ENCODE measurements at places on chromosomes 13 and 19.

DNA sequence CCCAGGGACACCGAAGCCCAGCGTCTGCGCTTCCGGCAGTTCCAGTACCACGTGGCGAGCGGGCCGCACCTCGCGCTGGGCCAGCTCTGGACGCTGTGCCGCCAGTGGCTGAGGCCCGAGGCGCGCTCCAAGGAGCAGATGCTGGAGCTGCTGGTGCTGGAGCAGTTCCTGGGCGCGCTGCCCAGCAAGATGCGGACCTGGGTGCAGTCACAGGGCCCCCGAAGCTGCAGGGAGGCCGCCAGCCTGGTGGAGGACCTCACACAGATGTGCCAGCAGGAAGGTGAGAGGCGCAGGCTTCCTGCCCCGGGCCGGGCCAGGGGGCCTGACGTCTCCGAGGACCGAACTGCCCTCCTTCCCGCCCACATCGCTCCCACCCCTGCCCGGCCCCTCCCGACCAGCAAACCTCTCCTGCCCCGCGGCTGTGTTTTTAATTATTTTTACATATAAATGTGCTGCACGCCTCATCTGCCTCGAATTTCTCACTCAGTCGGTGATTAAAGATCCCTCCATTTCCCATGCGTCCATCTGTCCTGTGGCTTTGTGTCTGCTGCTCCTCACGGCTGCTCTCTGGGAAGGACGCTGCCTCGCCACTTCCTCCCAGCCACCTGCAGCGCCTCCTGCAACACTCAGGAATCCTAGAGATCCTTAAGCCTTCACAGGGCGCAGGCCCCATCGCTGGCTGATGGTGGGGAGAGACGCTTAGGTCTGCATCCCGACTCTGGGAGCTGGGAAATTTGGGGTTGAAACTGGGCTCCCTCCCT lies 4.3 kb downstream of the ZSCAN1 start:
- DNase-seq = no peak

GRCh38 chr19:17778251-17778967 lies 16.5 kb upstream of the B3GNT3 start:
- DNase-seq = peak; percentile 54

GRCh38 chr13:52067237-52067636 lies 42.7 kb downstream of the UTP14C start:
- no peak for DNase-seq

- DNase-seq = no peak
Observed at GRCh38 chr19:7385062-7385461, 36.3 kb downstream of the ARHGEF18 start.

GRCh38 chr13:74778946-74779345 lies 644.7 kb upstream of the KLF12 start:
- no peak for DNase-seq

GRCh38 chr19:4083677-4084546 lies 17.2 kb upstream of the ZBTB7A start:
- DNase-seq = no peak

GRCh38 chr19:3818466-3818865 lies 32.3 kb upstream of the MATK start:
- no peak for DNase-seq

GRCh38 chr19:10655457-10656312 lies 1.5 kb downstream of the ILF3 start:
- peak; percentile 38 for DNase-seq

DNA sequence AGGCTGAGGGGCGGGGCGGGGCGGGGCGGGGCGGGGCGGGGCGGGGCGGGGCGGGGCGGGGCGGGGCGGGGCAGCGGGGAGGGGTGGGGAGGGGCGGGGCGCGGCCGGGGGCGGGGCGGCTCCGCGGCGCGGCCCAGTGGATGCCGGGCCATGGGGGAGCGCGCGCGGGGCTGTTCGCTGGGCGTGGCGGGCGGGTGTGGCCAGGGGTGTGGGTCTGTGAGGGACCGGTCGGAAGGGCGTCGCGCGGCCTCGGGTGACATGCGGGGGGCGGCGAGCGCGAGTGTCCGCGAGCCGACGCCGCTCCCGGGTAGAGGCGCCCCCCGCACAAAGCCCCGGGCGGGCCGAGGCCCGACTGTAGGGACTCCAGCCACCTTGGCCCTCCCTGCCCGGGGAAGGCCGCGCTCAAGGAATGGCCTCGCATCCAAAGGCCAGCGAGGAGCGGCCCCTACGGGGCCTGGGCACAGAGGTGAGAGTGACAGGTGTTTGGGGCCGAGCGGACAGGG lies at the start of gene ZFP28:
Gene ZFP28, plus strand, starts transcription at position 188 of the 503 bp plus-strand sequence. Its CDS starts 71 bp downstream, at position 259.
- no peak for DNase-seq

- DNase-seq = no peak
Observed at GRCh38 chr13:32647926-32648325, 61.7 kb downstream of the PDS5B start.

- no peak for DNase-seq
Observed at GRCh38 chr13:100738176-100738855, 63.7 kb upstream of the TMTC4 start.

DNA sequence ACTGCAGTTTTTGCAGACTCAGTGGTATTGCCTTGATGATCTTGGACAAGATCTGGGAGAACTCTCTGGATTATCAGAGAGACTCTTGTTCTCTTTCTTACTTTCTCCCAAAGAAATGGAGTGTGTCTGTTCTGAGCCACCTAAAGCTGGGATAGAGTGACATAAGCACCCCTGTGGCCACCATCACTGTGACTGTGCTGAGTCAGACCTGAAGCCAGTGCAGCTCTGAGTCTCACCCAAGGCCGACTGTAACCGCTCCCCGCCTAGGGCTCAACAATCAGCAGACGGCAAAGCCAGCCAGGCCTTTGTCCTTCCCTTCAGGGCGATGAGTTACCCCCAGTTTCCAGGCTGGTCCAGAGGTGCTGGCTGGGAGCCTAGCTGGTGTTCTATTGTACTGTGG lies 795.6 kb downstream of the UQCRFS1 start:
- DNase-seq = no peak

DNA sequence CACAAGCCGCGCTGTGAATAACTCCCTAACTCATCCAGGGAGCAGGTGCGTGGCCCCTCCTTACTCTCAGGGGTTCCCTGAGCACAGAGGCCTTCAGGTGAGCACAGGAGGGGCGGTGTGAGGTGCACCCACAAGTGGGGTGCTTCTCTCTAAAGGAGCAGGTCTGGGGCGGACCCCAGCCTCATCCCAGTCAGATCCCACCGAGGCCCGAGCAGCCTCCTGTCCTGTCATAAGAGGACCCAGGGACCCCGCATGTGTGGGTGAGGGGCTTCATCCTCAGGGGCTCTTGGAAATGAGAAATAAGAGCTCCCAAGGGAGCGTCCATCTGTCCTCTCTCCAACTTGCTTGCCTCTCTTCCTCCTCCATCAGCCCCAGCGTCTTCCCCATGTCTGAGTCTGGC lies 3.0 kb upstream of the LILRA5 start:
- no peak for DNase-seq

- no peak for DNase-seq
Observed at GRCh38 chr13:75411924-75412537, 69.9 kb downstream of the TBC1D4 start.

- no peak for DNase-seq
Observed at GRCh38 chr13:99626461-99627082, 125.3 kb downstream of the TM9SF2 start.

- no peak for DNase-seq
Observed at GRCh38 chr13:55788548-55788947, 1352.2 kb upstream of the PRR20A start.

DNA sequence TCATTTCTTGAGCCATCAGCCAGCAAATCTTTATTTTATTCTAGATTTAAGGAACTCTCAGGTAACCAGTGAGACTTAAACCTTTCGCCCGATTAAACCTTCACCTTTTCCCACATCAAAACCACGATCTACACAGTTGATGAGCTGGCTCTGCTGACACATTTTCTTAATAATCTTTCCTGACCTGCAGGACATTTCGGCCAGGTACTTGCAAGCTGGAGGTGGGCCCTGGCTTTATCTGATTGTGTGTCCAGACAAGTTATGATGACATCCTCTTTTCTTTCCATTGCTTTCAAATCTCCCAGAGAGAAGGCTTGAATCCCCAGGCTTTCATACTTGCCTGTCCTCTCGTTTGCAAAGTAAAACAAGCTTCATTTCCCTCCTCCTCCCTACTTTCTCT lies 144.2 kb downstream of the EFNB2 start:
- no peak for DNase-seq

DNA sequence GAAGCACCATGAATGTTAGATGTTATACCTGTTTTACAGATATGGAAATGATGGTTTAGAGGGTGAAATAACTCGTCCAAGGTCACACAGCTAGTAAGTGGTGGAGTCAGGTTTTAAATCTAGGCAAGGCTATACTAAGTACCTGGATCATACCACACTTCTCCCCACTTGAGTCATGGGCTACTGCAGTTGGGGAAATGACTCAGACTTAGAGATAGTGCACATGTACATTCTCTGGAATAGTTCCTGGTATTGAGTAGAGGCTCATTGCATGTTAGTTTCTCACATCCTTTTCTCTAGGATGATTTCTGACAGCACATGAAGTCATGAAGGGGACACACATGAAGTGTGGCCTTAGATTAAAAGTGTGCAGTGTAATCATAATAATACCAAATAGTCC lies 76.2 kb upstream of the TNFSF11 start:
- no peak for DNase-seq

DNA sequence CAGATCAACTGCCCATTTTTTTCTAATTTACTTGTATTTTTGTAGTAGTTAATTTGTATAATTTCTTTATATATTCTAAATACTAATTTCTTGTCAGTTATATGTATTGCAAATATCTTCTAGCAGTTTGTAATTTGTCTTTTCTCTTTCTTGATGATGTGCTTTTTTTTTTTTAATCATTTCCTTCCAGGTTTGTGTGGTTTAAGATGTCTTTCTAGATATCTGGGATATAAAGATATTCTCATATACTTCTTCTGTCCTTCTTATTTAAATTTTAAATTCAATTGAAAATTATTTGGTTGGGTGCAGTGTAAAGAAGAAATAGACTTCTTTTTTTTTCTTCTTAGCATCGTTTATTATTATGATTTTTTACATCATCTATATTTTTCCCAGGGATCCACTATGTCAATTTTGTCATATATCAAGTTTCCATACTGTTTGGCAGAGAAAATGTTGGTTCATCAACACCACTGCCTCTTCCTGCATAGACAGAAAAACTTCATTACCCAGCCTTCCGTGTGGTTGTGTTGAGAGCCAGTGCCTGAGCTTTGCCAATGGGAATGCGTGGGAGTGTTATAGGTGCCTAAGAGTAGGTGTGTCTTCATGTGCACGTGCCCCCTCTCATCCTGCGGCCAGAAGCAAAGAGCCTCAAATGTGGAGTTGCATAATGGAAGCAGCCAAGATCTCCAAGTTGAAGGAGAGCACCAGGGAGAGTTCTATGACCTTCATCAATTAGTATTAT lies 15.8 kb downstream of the CPB2 start:
- DNase-seq = no peak

DNA sequence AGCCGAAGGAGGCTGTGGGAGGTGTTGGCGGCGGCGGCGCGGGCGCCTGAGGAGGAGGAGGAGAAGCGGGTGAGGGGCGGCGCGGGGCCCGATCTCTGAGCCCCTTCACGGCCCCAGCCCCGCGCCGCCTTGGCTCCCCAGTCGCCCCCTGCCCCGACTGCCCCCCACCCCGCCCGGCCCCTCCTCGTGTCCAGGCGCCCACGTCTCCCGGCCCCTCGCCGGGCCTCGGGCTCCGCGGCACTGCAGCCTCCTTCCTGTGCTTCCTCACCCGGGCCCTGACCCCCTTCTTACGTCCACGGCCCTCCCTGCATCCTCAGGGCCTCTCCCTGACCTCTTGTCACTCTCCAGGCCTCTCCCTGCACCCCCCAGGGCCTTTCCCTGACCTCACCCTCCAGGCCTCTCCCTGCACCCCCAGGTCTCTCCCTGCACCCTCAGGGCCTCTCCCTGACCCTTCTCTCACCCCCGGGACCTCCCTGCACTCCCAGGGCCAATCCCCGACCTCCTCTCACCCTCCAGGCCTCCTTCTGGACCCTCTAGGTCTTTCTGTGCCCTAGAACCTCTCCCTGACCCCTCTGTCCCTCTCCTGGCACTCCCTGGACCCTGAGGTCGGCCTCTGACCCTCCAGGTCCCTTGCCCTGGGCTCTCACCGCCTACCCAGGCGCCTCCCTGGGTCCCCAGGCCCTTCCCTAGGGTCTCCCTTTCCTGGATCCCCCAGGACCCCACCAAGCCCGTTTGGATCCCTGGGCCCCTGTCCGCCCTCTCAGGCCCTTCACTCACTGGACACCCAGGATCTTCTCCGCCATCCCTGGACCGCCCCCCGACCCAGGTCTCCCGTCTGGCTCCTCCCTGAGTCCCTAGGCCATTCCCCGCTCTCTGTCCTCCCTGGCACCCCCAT lies 460 bp downstream of the KMT5C start:
- peak; percentile 15 for DNase-seq

DNA sequence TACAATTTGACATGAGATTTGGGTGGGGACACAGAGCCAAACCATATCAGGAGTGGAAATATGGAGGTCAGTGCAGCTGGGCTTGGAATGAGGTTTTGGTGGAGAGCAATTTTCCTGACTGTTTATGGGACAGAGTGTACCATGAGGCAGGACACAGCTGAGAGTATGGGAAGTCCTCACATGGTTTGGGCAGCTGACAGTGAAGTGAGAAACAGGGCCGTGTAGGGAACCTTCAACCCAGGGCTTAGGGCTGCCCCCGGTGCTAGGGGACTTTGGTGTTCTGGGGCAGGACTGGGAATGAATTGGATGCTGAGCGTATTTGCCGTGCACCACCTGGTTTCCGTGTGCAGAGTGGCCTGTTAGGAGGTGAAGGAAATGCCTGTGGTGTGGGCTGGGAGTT lies 6.1 kb downstream of the ZNF548 start:
- DNase-seq = no peak

DNA sequence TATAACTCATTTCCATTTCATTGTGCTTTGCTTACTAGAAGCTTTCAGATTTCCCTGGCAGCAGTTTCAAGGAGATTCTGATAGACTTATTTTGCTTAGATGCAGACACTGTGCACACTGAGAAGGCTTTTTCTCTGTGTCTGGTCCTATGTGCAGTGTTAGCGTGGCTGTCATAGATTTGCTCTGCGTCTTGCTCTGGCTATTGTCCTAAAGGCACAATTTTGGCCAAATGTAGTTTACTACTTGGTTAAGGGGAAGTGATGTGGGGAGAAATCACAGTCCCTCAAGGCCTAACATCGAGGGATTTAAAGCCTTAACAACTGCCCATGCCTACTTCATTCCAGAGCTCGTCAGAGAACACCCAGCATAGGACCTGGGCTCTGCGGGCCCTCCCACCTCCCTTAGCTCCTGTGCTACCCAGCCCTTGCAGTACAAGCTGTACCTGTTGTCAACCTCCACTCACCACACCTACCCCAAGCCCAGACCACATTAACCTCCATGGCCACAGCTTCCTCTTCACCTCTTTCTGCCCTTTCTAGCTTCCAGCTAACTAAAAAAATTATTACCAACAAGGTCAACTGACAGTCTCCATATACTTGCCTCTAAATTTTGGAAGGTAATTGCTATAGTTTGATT lies 38.9 kb upstream of the KATNAL1 start:
- DNase-seq = no peak

Measured in hematopoietic multipotent progenitor cell treated with erythropoietin and hydrocortisone succinate and interleukin-3 and kit ligand, for 15 days (in vitro differentiated cells).